Stimulated activated CD4-positive, alpha-beta T cell treated with anti-CD3 and anti-CD28 coated beads, Interleukin-12 subunit alpha, Interleukin-12 subunit beta, amount 100 ng/mL, for 24 hours (primary cell): ENCODE measurements at places on chromosomes 5 and 9.
A peak's percentile ranks its signal among the peaks of the same experiment; 100 is the strongest.

DNA sequence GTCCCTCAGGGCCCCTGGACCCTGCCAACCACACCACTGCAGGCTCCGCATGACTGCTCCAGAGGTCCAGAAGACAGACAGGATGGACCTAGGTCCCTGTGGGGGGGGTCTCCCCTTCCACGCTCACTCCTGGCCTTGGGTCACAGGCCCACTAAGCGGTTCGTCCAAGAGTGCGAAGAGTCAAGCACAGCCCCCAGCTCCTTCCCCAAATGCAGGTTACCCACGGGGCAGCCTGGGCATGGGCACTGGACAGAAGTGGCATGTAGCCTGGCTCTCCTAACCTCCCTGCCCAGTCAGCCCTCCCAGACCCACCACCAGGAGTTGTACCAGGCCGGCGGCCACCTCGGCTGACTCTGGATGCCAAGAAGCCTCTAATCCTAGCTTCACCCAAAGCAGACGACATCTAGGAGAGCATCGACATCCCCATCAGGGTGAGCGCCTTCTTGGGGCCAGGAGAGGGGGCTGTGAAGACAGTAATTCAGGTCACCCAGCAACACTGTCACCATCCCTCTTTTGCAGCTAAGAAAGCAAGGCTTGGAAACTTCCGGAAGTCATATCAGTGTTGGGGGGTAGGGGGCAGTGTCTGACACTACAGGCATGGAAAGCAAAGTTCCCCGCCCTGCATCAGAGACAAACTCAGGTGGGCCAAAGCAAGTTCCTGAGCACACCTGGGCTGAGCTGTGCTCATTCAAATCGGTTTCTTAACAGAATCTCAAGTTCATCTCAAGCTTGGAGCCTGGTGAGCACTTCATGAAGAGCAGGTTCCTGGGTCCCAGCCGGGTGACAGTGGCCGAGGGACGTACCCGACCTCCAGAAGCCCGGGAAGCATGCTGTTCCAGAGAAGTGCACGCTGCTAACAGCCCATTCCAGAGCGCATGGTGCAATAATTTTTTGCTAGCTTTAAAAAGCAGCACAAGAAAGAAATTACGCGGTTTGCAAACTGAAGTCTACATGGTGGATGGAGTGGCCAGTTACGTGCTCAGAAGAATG is 68.7 kb downstream of the SEMA4D start:
- no peak for DNase-seq

- no peak for DNase-seq
Observed at GRCh38 chr5:150444770-150445169, 4.8 kb downstream of the RPS14 start.

DNA sequence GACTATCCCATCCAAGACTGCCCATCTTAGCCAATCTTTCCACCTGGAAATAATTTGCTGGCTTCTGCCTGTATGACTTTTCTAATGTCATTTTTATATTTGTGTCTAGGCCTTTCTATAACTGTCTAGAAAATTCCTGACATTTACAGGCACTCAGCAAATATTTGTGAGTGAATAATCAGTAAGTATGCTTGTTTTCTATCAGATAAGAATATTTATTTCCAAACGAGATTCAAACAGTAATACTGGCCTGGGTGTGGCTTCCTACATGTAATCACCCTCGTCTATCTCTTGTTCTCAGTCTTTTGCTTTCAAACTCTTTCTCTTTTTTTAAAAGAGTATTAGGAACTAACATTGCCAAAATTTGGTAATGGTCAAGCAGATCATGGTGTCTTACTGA is 466.2 kb downstream of the RAB3C start:
- DNase-seq = no peak

DNA sequence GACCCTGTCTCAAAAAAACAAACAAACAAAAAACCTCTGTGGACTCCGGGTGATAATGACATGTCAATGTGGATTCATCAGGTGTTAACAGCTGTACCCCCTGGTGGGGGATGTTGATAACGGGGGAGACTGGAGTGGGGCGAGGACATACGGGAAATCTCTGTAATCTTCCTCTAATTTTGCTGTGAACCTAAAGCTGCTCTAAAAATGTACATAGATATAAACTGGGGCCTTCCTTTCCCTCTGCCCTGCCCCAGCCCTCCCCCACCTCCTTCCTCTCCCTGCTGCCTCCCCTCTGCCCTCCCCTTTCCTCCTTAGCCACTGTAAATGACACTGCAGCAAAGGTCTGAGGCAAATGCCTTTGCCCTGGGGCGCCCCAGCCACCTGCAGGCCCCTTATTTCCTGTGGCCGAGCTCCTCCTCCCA is 1.4 kb upstream of the CEL start:
- no peak for DNase-seq

GRCh38 chr5:146744068-146744745 is 134.3 kb downstream of the PPP2R2B start:
- DNase-seq = no peak

DNA sequence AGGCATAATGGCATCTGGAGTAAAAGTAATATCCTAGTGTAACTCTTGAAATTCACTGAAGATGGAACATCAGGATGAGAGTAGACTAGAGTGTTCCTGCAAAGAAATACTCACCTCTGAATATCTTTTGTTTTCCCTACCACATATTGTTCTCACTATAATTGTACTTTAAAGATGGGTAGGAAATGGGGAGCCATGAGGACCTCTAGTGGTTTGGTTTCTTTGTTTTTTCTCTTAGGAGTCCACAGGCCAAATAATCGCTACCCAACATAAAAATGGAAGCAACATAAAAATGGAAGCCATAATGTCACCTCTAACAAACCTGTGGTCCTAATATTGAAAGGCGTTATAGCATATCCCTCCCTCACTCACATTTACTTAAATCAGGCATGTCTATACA is 2375.8 kb downstream of the MAT2B start:
- DNase-seq = no peak

DNA sequence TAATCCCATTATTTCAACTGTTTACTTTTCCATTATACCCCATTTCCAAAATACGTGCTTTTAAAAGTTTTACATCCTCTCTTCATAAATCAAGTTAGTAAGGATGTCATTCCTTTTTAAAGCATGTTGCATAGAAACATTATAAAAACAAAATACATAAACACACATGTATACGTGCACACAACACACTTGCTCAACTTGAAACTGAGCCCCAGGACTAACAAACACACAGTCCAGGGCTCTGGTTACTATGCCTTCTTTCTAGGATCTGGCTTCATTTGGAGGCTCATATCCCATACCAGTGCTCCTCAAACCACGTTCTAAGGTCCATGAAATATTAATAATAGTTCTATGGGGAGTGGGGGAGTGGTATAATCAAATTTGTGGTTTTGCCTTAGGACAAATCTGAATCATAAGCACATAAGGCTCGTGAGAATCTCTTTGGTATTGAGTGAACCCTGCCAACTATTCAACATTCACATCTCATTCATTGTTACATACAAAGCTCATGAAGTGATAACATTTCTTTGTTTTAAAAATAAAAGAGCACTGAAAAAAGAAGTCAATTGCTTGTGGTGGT is 55.2 kb downstream of the NFIB start:
- no peak for DNase-seq

- no peak for DNase-seq
Observed at GRCh38 chr5:42596817-42597216, 159.8 kb upstream of the CCDC152 start.

GRCh38 chr9:118961857-118962256 is 407.4 kb downstream of the BRINP1 start:
- DNase-seq = no peak

GRCh38 chr9:6055216-6055615 is 39.8 kb upstream of the RANBP6 start:
- no peak for DNase-seq

DNA sequence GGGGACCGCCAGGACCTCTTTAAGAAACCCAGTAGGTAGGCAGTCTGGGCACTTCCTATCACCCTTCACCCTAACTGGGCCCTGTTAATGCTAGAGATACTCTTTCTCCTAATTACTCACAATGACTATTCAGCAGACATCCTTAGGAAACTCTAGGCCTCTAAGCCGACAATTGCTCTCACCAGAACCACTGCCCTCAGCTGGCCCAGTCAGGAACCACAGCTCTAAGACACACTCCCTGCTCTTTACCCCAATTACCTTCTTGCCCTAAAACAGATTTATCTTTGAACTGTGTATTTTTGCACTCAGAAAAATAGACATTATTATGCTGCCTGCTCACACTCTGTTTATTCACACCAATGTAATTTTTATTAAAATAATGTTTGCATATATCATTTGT is 432.6 kb upstream of the SLC30A5 start:
- no peak for DNase-seq

- no peak for DNase-seq
Observed at GRCh38 chr5:95382801-95383200, 8.4 kb upstream of the FAM81B start.

- DNase-seq = no peak
Observed at GRCh38 chr5:139969318-139969717, 73.8 kb downstream of the NRG2 start.

DNA sequence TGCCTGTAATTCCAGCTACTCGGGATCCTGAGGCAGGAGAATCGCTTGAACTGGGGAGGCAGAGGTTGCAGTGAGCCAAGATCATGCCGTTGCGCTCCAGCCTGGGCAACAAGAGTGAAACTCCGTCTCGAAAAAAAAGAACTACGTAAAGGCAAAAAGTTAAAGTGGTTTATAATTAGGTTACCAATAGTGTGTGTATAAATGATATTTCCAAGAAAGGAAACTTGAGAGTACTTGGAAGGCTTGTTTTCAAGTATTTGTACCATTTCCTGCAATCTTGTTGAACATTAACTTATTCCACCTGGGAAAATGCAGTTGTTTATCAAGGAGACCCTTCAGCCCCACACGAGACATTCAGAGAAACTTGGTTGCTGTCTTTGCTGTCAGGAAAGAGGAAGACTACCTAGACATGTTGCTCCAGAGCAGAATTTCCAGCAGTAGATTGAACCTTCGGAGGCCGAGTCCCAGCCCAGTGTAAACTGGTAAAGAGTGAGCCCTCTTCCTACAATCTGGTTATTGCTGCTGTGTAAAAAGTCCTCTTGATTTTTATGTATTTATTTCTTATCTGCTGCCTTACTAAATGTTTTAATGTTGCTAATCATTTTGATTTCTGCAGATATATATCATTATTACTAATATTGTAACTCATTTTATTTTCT is 30.1 kb downstream of the STXBP1 start:
- DNase-seq = no peak

DNA sequence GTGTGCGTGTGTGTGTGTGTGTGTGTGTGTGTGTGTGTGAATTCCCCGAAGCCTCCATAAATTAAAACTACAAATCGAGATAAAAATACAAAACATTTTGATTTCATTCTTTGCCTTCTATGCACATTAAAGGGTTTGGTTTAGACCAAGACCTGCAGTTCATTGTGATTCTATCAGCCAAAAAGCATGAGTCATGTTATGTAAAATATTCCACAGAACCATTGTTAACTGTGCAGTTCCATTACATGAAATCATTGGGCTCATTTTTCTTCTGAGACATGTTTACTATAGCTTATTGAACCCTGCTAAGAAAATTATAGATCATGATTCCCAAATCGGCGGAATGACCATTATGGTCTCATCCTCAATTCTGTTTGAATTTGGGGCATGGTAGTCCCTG is 11.7 kb downstream of the CAVIN4 start:
- no peak for DNase-seq

DNA sequence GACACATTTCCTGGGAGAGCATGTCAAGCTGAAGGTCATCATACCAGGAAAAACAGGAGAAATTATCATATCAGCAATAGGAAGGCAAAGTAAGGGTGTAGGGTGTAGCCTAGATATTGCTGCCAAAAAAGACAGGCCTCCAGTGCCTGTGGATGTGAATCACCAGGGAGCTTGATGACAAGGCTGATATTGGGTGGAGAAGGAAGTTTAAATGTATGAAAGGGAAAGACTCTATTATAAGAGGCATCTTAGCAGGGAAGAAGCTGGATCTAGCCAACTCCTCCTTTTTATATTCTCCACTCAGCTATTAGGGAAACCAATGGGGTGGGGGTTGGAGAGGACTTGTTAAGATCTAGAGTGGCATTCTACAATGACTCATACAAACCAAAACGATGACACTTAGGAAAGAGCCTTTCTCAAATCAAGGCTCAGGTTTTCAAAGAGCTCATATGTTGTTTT is 13.4 kb upstream of the TXNDC8 start:
- DNase-seq = no peak

DNA sequence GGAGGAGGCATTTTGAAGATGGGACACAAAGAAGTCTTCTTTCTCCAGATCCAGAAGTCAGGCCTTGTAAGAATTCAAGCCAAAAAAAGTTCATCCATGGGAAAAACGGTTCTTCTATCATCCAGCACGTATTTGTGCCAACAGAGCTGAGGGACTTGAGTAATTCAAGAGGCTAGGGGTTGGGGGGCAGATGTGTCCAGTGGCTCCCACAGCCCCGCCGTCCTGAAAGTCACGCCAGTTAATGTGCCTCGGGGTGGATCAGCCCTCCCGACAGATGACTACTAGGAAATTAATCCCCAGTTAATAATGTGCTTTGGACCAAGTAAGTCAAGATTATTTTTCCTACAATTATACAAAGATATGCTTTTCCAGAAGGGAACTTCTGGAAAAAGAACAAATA is 23.4 kb downstream of the NREP start:
- no peak for DNase-seq

- no peak for DNase-seq
Observed at GRCh38 chr9:20749496-20750198, 65.6 kb downstream of the FOCAD start.

DNA sequence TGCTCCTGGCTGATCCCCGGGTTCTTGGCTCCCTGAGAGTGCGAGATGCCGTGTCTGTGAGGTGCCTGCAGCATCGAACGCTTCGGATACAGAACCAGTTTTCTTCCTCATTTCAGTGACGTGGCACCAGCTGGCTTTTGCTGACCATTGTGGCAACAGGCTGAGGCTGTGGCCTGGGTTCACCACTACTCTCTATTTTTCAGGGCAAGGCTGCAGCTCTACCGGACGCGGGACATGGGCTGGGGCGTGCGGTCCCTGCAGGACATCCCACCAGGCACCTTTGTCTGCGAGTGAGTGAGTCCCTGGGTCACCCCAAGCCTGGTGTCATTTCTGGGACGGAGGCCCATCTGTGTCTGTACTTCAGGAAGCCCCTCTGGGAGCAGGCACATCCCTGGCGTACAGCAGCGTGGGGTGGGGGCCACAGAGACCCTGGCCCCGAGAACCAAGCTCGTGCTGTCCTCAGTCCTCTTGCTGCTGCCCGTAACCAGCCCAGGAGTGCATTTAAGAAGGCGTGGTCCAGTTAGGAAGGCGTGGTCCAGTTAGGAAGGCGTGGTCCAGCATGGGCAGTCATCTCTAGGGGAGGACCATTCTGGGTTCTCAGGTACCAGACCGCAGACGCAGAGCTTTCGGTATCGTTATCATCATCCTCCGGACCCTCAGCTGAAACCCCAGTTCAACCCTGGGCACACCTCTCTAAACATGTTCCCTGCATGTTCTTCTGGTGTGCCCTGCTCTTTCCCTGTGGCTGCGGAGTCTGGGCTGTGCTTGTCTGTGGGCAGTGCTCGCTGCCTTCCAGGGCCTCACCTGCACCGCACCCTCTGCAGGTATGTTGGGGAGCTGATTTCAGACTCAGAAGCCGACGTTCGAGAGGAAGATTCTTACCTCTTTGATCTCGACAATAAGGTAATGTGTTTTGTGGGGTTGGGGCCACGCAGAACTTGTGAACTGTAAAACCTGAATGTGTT is 60.1 kb upstream of the CACNA1B start:
- DNase-seq = no peak

- DNase-seq = no peak
Observed at GRCh38 chr5:135608761-135609443, 30.1 kb upstream of the CXCL14 start.

- DNase-seq = no peak
Observed at GRCh38 chr9:82722561-82722960, 340.4 kb downstream of the RASEF start.

GRCh38 chr9:113511856-113512761 is 48.6 kb downstream of the RGS3 start:
- peak; percentile 47 for DNase-seq
